SK-N-MC (cell line): ENCODE measurements at places on chromosomes 3 and 15.

DNA sequence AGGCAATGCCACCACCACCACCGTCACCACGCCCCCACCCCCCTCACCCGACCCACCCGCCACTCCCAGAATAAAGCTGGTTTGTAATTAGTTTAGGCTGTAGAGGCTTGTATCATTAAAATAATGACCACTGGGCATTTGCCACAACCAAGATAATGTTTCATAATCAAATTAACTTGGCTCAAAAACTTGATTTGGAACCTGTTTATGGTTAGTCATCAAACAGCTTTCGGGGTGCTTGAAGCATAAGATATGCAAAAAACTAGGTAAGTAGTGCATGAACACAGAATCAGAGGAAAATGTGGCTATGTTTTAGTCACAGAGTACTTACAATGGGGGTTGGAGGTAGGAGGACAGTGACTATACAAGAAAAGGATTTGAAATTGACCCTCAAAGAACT is 115.1 kb downstream of the FHIT start:
- DNase-seq, result no peak

DNA sequence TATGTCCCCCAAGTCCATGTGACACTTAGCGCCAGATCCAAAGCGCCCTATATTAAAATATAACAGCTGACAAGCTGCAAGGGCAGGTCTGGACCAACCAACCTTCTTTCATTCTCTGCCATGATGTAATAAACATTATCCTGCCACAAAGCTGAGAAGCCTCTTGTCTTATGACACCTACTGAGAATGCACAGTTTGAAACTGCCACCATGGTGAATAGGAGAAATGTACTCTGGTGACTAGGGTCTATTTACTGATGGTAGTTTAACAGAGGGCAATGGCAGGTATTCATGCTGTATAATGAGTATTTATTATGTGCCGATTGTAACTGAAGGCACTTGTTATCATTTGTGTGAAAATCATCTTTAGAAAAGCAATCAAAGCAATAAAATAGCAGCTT is 634.0 kb downstream of the OTOL1 start:
- DNase-seq, result no peak

GRCh38 chr3:95438274-95438673 is 1375.4 kb downstream of the NSUN3 start:
- DNase-seq, result no peak

DNA sequence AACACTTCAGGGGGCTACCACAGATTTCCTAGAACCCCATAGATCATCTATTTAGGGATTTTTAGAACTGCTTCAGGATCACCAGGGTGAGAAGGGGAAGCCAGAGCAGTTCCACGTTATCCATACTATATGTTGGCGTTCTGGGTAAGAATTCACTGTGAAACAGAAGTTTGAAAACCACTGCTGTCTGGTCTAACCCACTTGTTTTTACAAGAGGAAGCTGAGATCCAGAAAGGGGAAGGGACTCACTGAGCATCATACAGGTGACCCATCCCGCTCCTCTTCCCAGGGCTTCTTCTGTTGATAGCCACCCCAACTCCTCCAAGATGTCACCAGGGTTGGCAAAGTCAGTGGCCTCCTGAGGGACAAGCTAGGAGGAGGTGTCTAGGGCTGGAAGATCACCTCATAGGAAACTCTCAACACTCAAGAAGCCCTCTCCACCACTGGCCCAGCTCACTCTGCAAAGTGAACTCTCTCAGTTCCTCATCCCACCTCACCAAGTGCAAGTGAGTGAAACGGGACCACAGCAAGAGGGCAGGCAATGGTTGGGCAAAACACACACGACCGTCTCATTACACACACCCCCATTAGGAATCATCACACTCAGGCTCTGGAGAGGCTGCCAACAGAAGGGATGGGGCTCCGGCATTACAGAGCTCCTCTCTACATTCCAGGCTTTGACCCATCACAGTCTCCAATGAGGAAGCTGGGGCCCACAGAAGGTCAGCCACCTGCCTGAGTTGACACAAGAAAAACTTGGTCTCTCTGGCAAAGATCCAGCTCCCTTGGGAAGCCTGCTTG is 1.8 kb downstream of the DAPK2 start:
- no peak for DNase-seq

GRCh38 chr3:58005669-58006068 is 2.6 kb upstream of the FLNB start:
- DNase-seq, result no peak

DNA sequence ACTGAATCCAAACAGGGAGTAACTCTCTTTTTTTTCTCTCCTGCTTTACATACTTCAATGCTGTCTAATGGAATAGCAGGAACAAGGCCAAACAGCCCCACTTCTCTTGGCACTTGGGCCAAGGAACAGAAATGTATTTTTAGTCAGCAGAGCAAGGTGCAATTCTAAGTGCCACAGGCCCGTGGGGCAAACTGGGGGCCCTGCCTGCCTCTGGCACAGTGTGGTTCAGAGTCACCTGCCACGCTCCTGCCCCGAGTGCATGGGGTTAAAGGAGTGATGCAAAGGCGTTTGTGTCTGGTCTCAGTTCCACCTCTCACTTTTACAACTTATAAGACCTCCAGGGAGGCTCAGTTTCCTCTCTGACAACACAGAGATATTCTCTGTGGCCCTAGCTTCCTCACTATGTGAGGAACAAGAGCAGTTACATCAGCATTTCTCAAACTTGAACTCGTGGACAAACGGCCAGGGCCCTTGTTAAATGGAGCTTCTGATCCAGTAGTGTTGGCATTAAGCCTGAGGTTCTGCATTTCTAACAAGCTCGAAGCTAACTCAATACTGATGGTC is 51.3 kb downstream of the LRIG1 start:
- DNase-seq, result no peak

DNA sequence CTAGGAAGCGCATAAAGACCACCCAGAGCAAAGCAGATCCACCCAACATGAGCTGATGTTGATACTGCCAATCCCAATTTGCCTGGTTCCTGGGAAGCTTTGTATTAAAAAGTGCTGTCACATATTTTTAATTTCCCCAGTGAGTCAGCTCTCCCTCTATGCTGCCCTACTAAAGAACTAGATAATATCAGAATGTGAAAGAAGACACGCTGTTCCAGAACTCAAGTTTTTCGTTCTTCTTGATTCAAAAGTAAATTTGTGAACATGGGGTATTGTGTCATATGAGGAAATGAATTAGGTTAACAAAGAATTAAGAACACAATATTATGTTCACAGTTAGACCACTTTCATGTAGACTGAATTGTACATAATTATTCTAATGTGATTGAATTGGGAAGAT is 734.2 kb upstream of the ALCAM start:
- no peak for DNase-seq

DNA sequence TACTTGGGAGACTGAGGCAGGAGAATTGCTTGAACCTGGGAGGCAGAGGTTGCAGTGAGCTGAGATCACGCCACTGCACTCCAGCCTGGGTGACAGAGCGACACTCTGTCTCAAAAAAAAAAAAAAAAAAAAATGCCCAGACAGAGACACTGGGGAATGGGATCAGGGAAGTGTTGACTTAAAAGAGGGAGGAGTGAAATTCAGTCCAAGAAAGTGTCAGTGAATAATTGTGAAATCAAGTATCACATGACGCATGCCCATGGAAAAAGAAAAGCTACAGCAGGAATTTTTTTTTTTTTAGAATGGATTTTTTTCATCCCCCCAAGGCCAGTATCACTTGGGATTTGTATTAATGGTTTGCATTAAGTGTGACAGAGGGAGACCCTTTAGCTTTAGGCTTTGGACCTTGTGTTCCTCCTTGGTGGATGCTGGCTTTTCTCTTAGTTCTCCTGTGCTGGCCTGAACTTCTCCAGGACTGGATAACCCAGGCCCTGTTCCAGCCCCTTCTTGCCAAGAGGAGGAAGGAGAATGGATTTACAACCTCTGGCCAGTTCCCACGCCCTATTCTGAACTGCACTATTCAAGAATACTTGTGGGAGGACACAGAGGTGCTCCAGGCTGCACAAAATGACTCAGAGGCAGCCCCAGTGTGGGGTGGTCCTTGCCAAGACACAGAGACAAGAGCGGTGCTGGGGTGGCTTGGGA is 36.7 kb upstream of the ZNF774 start:
- no peak for DNase-seq

- no peak for DNase-seq
Observed at GRCh38 chr3:134655706-134656105, 4.9 kb upstream of the KY start.

GRCh38 chr3:10319804-10320203 is 1.1 kb downstream of the SEC13 start:
- no peak for DNase-seq

DNA sequence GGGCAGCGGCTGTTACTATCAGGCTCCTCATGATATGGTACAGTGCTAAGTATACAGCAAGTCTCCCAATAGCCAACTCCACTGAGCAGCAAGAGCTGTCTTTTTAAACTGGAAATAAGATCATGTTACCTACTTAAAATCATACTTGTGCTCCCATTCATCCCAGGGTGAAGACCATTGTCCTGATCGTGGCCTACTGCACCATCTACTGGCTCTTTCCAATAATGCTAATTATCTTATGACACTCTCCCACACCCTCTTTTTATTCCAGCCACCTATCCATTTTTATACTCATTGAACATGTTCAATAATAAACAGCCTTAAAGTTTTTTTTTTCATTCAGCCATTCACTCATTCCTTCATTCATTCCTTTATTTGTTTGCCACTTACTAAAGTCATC is 117.7 kb downstream of the GBE1 start:
- DNase-seq, result no peak

GRCh38 chr3:168796339-168796738 is 700.6 kb upstream of the GOLIM4 start:
- no peak for DNase-seq

DNA sequence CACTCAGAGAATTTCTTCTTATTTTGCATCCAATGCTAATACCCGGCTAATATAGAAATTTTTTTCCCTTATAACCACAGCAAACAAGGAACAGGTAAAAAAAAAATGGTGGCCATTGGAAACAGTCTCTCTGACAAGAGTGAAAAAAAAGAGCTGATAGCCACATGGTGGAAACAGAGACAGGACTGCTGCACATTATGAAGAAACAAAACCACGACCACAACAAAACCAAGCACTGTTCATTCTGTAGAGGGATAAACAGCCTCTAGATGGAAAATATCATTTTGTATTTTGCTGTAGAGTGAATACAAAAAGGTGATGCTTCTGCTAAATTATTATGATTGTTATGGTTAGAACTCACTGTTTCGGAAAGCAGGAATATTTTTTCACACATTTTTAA is 686.2 kb downstream of the NLGN1 start:
- no peak for DNase-seq

DNA sequence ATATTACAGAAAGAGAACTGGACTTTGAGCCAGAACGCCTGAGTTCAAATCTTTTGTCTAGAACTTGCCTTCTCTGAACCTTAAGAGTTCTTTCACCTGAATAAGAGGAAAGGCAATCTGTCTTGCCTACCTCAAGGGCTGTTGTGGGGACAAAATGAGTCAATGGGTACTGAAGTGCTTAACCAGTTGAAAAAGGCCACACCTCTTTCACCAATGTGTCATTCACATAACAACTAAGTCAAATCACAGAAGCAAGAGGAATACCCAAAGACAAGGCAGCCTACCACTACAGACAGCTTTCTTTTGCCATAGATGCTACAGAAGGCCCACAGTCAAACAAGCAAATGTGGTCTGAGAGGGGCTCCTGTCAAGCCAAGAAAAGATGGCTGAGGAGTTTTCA is 39.7 kb downstream of the NBEAL2 start:
- no peak for DNase-seq

GRCh38 chr3:168288511-168289401 is 193.0 kb upstream of the GOLIM4 start:
- DNase-seq, result no peak

- DNase-seq, result no peak
Observed at GRCh38 chr3:155101398-155101797, 21.3 kb downstream of the MME start.

DNA sequence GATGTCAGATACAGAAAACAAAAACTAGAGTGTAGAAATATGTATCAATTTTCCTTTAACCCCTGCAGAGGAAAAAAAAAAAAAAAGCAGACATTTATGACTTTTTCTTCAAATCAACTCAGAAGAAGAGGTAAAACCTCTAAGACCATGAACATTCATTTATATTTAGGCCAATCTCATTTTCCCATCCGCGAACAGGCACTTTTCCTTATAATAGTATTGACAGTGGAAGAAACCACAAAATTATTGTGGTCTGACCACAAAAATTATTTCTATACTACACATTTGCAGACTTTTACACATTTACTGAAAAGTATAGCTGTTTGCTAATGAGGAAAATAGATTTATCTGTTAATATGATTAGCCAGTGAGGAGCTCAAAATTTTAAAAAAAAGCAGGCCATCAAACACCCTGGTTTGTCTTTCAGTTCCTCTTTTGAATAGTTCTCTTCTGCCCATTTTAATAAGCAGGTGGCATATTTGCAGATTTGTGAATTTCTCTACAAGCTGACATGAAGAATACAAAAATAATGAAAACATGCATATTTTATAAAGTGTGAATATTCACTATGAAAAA is 5.7 kb downstream of the OSBPL11 start:
- no peak for DNase-seq

DNA sequence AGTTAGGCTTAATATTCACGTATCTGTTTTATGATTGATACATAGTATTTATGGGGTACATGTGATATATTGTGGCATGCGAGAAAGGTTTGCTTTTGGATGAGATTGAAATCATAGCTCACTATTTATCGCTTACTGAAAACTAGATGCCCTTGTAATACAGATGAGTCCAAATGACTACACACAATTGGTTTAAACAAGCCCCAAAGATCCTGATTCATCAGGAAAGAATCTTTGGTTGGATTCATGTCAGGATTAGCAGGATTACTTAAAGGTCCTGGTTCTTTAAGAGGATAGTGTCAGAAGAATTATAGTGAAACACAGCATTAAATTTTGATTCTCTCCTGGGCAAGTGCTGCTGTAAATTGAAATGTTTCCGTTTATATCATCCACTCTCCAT is 18.6 kb upstream of the AADAC start:
- no peak for DNase-seq

DNA sequence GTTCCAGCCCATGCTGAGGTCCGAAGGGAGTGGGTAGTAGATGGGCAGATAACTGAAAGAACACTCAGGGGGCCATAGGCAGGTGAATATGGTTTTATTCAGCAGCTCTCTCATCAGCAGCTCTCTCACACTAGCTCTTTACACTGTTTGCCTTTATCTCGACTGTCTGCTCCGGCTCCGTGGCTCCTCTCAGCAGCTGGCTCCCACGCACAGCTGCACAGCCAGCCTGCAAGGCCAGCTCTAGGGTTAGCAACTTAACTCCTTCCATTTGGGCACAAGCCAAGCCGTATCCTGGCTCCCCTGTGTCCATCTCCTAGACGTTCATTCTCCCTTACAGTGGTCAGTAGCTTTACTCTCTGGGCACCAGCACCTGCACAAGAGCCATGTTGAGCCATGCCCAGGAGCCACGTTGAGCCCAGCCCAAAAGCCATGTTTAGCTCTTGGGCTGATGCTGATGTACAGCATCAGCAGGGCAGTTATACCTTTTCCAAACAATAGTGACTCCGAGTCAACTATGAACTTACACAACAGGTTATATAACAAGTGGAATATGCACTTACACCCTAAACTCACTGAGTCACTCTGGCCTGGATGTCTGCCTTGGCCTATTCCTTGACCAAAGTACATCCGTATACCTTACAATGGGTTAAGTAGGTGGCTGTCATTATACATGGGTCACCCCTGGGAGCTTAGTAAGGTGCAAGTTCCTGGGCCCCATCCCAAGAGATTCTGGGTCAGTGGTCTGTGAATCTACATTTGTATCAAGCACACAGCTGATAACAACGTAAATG is 34.6 kb upstream of the TOPAZ1 start:
- DNase-seq, result no peak

- no peak for DNase-seq
Observed at GRCh38 chr3:142622405-142622804, 26.2 kb downstream of the PLS1 start.
